ENCODE measurements at places on chromosomes 5 and 9.
A peak's percentile ranks its signal among the peaks of the same experiment; 100 is the strongest.

GRCh38 chr5:127425868-127426267, 91.6 kb upstream of the PRRC1 start:
- H3K27me3 ChIP-seq, result no peaks in the 10 kb centered on the region
- H3K27ac ChIP-seq, result no peak overlapping the region
- H3K36me3 ChIP-seq, result no peaks in the 10 kb centered on the region
- H3K4me3 ChIP-seq, result no peak overlapping the region
- no peak for DNase-seq
- no peaks in the 10 kb centered on the region for H3K4me1 ChIP-seq

DNA sequence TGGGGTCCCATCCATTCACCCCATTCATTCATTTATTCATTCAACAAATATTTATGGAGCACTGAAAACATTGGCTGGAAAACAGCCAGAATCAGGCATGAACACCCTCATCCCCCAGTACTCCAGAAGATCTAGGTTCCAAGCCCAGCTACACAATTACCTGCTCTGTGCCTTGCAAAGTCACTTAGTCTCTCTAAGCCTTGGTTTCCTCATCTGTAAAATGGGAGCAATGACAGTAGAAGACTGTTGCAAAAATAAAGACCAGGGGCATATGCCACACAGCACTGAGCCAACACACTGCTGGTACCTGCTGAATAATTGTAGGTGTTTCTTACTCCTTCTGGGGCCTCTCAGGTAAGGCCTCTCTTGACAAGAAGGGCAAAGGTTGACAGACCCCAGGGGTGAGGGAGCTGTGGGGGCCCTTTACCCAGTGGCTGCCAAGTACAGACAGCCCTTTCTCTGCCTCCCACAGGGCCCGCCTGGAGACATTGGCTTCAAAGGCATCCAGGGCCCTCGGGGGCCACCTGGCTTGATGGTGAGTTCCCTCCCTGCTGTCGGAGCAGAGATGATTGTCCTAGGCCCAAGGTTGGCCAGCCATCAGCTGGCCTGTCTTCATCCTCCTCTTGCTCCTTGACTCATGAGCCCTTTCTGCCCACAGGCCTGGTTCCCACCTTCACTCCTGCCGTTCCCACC, 22.6 kb upstream of the ORM1 start:
- H3K27ac ChIP-seq, result no peak overlapping the region
- H3K4me3 ChIP-seq, result no peak overlapping the region
- DNase-seq, result no peak
- H3K36me3 ChIP-seq, result no peaks in the 10 kb centered on the region
- no peaks in the 10 kb centered on the region for H3K4me1 ChIP-seq

DNA sequence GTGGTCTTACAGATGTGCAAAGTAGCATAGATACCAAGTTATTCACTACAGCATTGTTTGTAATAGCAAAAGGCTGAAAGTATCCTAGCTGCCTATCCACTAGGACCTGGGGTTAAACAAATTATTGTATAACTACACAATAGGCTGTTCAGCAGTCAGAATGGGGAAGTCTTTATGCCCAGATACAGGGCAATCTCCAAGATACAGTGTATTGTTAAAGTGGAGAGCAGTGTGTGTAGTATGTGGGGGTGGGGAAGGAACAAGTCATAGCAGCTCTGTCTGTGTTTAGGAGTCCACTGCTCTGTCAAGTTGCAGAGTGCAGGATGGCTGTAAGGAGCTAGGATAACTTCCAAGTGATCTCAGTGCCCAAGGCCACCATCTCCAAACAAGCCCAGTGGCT, 5.5 kb downstream of the PCYOX1L start:
- no peaks in the 10 kb centered on the region for H3K27me3 ChIP-seq
- H3K27ac ChIP-seq, result no peak overlapping the region
- H3K36me3 ChIP-seq, result no peaks in the 10 kb centered on the region
- H3K4me1 ChIP-seq, result peaks cover 3% of the 10 kb centered on the region

DNA sequence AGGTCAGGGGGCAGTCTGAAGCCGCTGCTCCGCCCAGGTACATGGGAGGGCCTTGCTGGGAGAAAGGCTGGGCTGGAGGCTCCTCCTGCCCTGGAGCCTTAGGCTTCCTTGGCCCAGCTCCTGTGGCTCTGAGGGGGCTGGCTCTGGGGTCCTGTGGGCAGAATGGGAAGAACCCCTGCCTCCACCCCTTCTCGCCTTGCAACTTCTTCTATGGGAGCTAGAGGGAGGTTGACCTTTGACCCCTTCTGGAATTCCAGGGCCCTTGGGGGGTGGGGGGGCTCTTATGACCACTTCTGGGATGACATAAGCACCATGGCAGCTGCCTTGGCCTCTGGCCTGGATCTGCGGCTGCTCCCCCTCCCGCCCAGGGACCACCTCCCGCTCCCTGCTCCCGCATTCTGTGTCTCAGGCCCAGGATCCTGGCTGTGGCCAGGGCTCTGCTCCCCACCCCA, 32.2 kb downstream of the IER5L start:
- no peaks in the 10 kb centered on the region for H3K27me3 ChIP-seq
- peaks cover 12% of the 10 kb centered on the region for H3K36me3 ChIP-seq
- peak overlapping the region; percentile 97 for H3K27ac ChIP-seq
- DNase-seq, result no peak
- H3K4me3 ChIP-seq, result no peak overlapping the region
- H3K4me1 ChIP-seq, result peaks cover 90% of the 10 kb centered on the region

- DNase-seq, result no peak
- no peak overlapping the region for H3K4me3 ChIP-seq
- no peak overlapping the region for H3K27ac ChIP-seq
- H3K36me3 ChIP-seq, result no peaks in the 10 kb centered on the region
Measured at GRCh38 chr5:170781946-170782345, 1.6 kb upstream of the GABRP start.
